ENCODE measurements at places on chromosomes 11 and 22.

GRCh38 chr22:26789951-26790350 lies 132.6 kb downstream of the MIAT start:
- no peak for DNase-seq

GRCh38 chr11:37558619-37559210 lies 960.7 kb upstream of the RAG2 start:
- DNase-seq = no peak

DNA sequence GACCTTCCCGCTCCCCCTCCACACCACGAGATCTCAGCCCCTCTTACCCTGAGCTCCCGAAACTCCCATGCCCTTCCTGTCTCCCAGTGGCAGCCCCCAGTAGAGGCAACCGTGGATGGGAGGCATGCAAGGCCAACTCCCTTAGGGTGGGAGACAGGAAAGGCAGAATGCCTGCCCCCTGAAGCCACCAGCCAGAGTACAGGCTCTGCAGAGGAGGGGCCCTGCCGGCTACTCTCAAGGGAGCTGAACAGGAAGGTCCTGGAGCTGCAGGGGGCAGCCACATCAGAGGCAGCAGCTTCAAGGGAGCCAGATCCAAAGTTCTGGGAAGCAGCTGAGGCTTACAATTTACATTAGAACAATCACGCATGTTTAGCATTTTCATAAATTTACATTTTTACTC lies 38.3 kb downstream of the PDE2A start:
- DNase-seq = no peak

DNA sequence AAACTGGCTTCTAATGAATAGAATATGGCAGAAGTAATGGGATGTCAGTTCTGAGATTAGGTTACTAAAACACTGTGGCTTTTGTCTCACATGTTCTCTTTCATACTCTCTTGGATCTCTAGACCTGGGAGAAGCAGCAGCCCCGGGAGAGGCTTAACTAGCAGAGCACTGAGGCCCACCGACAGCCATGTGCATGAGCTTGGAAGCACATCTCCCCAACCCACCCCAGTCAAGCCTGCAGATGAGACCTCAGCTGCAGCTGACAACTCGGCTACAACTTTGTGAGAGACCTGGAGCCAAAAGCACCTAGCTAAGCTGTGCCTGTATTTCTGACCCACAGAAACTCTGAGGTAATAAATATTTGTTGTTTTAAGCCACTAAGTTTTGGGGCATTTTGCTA lies 100.8 kb downstream of the TRIM29 start:
- no peak for DNase-seq

GRCh38 chr11:3823762-3824506 lies 15.6 kb downstream of the PGAP2 start:
- DNase-seq = no peak

Measured in CD4-positive, alpha-beta T cell treated with Interleukin-17A for 1 hour (primary cell).